DMS53 (cell line): ENCODE measurements at places on chromosomes 16 and 17.
A peak's percentile ranks its signal among the peaks of the same experiment; 100 is the strongest.

DNA sequence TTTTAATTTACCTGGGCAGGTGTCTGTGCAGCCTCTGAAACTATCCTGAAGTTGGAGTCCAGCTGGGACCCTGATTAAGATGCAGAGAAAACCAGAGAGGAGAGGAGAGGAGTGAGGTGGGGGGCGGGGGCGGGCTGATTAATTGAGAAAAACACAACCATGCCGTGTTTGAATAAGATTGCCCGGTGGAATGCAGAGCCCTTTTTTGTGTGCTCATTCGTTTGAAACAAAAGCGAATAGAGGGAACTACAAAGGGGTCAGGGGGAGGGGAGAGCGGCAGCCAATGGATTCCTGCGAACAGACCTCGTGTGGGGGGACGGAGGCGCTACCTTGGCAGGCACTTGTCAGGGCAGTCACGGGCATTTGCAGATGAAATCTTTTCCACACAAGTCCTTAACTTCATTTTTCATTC, 355.8 kb downstream of the SOX9 start:
- DNase-seq: no peak

GRCh38 chr17:58818654-58819053, 63.0 kb downstream of the PPM1E start:
- DNase-seq: peak; percentile 57

DNA sequence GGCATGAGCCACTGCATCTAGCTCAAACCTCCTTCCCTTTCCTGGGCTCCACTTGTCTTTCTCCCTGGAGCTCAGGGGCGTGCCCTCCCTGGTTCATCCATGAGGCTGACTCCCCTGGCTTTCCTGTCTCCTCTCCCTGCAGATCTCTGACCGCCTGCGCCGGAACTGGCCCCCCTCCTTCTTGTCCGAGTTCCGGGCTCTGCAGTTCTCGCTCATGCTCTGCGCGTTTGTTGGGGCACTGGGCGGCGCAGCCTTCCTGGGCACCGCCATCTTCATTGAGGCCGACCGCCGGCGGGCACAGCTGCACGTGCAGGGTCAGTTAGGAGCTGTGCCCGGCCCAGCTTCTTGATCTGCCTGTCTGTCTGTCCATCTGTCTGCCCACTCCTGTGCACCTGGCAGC, 1.2 kb upstream of the LAT start:
- no peak for DNase-seq

GRCh38 chr17:27578718-27579085, 52.3 kb upstream of the LGALS9 start:
- DNase-seq: peak; percentile 60

DNA sequence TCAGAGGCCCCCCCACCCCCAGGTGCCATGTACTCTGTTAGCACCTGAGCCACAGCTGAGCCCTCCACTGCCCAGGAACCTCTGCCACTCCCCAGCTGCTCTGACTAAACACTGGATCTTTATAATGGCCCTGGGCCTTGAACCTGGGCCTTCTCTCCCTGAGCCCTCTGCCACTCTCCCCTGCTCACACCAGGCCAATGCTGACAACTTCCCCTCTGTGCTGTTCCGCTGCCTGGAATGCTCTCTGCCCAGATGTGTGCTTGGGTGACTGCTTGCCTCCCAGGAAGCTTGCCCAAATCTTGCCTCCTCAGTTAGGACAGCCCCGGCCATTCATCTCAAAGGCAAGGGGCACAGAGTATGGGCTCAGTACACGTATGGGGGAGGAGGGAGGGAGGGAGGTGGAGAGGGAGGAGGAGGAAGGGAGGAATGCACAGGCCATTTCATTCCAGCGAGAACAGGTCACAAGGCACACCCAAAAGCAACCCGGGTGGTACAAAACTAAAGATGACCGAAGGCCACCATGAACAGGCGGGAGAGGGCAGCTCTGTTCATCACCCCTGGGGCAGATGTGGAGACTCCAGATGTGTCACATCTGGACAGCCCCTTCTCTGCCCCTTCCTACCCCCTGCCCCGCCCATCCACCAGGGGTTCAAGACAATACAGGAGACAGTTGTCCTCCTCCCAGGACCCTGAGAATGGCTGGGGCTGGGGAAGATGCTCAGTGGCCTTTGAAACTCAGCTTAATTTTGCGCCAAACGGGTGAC, 15.3 kb upstream of the TNFRSF13B start:
- no peak for DNase-seq

- DNase-seq: peak; percentile 80
Measured at GRCh38 chr17:57747221-57748017, 2.3 kb upstream of the CCDC182 start.

DNA sequence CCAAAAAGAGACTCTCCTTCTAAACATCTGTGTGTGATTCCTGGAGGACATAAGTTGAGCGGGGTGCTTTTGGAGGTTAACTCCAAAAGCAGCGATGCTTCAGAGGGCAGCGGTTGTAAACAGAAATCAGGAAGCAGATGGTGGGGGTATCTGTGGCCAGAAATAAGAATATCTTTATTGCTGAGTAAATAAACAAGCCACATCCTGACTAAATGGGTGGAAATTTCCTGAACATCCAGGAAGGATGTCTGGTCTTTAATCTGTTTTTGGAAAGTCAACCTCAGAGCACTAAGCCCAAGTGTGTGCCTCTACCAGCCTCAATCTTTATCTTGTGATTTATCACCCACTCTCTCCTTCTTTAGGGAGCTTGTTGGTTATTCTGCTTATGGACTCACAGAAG, 123.3 kb downstream of the CDH13 start:
- no peak for DNase-seq

- DNase-seq: no peak
Measured at GRCh38 chr16:71919035-71919434, 23.7 kb downstream of the IST1 start.

GRCh38 chr17:76672270-76672851, 28.8 kb upstream of the ST6GALNAC1 start:
- peak; percentile 75 for DNase-seq

DNA sequence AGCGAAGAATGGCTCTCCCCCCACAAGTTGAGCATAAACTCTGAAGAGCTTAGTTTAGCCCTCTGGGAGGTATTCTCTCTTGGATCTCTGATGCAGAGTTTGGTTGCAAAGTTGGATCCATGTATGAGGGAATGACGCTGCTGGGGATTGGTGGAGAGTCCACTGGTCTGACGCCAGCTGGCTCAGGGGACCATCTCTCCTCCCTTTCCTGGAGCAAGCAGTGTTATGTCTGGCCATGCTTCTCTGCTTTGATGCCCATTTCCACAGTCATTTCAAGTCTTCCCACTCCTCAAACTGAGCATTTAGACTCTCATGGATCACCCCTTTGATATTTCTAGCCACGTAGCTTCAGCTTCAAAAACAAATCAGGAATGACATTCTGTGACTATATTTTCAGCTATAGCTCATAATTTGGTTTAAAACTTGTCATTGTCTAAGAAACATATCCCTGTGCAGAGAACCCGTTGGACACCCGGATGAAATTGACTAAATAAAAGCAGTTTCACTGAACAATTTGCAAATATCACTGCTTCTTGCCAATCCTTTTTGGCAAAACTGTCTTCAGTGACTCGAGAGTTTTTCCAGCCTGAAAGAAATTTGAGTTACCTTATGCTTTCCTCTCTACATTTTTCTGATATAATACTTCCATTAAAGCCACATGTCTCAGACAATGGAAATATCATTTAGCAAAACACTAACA, 193.4 kb upstream of the CDH11 start:
- DNase-seq: no peak

DNA sequence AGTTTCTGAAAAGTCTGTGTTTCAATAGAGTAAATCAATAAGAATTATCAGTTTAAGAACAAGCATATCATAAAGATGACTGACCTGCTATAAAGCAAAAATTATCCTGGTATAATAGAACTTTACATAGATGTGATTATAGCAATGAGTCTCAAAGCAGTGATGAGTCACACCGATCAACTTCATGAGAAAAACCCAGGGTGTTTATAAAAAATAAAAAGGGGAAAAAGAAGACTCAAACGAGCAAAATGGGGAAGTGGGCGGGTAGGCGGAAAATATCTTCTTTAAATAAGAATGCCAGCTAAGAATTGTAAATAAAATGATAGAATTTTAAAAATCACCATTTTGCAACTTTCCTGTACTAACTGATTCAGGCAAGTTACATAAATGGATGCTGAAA, 46.8 kb downstream of the BRIP1 start:
- peak; percentile 41 for DNase-seq
